ENCODE measurements at places on chromosomes 6 and 20. TPM values are rescaled to one million over a fixed set of nuclear protein-coding genes. Genes with fewer than 3 reads are reported as not detected.

SIRPB1 gene
- total RNA-seq, result not detected

GRCh38 chr6:30821862-30822784, 62.2 kb upstream of the DDR1 start:
- DNase-seq, result peak; percentile 44

DNA sequence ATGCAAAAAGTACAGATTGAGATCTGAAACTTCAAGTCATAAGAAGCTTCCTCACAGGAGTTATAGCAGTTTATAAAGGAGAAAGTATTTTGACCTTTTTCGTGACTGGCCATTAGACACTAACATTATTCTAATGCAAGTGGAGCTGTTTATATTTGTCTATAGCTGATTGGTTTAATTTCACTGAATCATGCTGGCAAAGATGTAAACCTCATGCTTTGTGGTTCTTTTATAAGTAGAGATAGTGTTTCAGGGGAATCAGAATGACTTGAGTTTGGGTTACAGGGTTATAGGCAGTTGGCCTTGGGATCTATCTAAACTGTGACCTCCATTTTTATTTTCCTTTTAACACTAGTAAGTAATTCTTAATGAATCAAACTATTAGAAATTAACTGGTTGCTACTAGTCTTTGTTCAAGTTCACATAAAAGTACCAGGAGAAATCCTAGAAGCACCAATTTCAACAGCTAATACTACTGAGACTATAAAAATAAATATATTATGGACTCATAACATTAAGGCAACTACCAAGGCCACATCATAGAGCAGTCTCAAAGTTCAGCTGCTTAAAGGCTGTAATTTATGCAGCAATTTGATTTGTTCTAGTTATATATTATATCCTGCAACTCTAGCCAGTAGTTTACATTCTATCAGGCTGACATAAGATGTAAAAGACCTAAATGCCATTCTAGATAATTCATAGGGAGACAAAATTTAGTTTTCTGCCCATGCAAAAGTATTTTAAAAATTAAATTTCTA, 94.0 kb downstream of the RNGTT start:
- DNase-seq, result no peak

NRSN1 gene
- total RNA-seq, result not detected

GRCh38 chr20:61956396-61957342, 109.0 kb downstream of the TAF4 start:
- peak; percentile 67 for DNase-seq

PARD6B gene
- total RNA-seq, result 153 TPM

DEFB124 gene
- not detected for total RNA-seq

GRCh38 chr6:135583256-135583761, 85.8 kb upstream of the AHI1 start:
- DNase-seq, result no peak

HAO1 gene
- total RNA-seq, result not detected

DNA sequence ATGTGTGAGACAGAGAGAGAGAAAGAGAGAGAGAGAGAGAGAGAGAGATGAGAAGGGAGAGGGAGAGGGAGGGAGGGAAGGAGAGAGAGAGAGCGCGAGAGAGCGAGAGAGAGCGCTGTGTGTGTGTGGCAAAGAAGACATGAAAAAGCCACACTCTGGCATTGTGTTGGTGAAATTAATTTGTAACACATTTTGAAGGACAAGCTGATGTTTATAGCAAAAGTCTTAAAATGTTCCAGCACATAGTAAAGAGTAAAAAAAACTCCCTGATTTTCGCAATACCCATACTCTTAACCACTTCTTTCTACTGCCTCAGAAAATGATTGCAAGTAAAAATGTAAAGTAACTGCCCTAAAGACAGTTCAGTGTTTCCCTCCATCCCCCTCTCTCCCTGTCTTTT, 56.7 kb downstream of the SLC22A1 start:
- no peak for DNase-seq

DNA sequence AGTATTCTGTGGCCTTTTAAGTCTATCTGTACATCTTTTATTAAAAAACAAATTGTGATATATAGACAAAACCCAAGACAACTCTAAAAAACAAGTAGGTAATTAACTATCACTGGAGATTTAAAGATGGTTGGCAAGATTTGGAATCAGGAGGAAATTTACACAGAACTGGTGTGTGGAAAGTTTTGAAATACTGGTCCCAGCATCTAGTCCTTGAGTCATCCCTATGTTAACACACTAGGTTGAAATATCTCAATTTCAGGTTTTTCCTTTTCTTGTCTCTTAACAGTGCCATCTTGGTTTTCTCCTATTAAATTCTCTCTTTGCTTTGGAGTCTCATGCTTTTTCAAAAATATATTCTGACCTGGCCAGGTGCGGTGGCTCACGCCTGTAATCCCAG, 27.5 kb downstream of the SASH1 start:
- no peak for DNase-seq

- DNase-seq, result peak; percentile 72
Observed at GRCh38 chr20:64242797-64243475, 12.6 kb upstream of the PCMTD2 start.

PERP gene
- total RNA-seq, result 152 TPM

GRCh38 chr6:33616913-33617312, 4.2 kb upstream of the ITPR3 start:
- DNase-seq, result no peak

SLC44A4 gene
- total RNA-seq, result not detected

- no peak for DNase-seq
Observed at GRCh38 chr6:43277643-43278523, 20.2 kb upstream of the SLC22A7 start.

CRISP3 gene
- not detected for total RNA-seq

- no peak for DNase-seq
Observed at GRCh38 chr20:20225325-20226043, 142.4 kb upstream of the INSM1 start.

- DNase-seq, result peak; percentile 70
Observed at GRCh38 chr6:44655412-44656342, 268.2 kb downstream of the CDC5L start.

- DNase-seq, result no peak
Observed at GRCh38 chr6:29945281-29945820, 3.0 kb downstream of the HLA-A start.

KCNK16 gene
- not detected for total RNA-seq

GRCh38 chr6:79665725-79666551, 34.8 kb downstream of the SH3BGRL2 start:
- no peak for DNase-seq

GRCh38 chr20:58137236-58137635, 91.2 kb downstream of the ANKRD60 start:
- no peak for DNase-seq

MCCD1 gene
- not detected for total RNA-seq

GRCh38 chr6:146931214-146931613, 273.0 kb upstream of the STXBP5 start:
- DNase-seq, result no peak

TCF19 gene
- 19.3 TPM for total RNA-seq

GRCh38 chr6:35258858-35259193, 709 bp upstream of the ZNF76 start:
- DNase-seq, result no peak

POM121L2 gene
- not detected for total RNA-seq

GRCh38 chr6:110414669-110415068, 706 bp downstream of the DDO start:
- no peak for DNase-seq

RIPPLY2 gene
- total RNA-seq, result not detected

DNA sequence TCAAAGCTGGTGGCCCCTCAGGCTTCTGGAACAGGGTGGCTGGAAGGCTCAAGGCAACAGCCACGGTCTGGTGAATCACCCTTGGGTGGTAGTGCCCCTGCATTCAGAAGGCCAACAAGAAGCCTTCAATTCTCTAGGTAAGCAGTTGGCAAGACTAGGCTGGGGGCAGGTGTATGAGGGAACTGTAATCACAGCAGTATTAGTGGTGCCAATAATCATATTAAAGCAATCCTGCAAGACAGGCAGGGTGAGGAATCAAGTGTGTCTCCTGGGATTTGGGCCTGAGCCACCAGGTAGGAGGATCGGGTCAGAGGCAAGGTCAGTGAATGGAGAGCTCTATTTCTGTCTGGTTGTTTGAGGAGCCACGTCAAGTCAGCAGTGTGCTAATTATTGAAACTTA, 24.9 kb upstream of the SCUBE3 start:
- DNase-seq, result no peak

TMEM170B gene
- 4.0 TPM for total RNA-seq

DNA sequence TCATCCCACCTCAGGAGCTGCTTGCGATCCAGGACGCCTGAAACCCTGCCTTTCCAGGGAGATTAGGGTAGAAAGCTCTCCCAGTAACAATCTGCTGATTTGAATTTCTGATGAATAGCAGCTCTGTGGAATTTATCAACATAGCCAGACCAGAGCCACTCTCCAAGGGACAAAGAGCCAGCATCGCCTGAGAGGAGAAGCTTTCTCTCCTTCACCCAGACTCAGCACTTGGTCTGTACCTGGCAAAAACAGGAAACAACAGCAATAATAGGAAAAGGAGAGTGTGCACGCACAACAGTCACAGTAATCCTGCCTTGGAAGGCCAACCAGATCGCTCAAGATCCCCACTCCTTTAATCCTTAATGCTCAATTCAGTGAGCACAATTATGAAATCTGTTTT, 22.3 kb upstream of the ROS1 start:
- no peak for DNase-seq

SAPCD1 gene
- total RNA-seq, result 13.0 TPM

TNFRSF6B gene
- total RNA-seq, result not detected

DNA sequence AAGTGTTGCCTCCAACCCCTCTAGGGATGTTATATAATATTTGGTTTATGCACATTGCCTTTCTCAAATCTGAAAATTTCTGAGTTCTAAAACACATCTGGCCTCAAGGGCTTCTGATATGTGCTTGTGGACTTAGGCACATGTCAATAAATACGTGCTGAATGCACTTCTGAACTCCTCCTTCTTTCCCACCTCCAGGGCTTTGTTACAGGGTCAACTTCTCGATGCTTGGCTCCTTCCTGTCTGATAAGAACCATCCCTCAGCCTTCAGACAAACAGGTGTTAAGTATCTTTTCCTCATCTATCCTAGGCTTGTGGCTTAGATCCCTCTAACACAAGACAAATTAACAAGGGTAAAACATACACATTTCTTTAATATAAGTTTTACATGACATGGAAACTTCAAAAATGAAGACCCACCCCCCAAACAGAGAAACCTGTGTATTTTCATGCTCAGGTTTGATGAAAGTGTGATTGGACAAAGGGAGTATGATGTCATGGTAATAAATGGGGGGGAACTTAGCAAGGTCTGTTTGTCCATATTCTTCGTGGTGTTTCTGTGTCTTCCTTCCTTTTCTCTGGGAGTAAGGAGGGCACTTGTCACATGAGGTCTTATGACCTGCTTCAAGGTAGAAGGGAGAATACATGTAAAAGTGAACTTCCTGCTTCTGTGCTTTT, 326.9 kb downstream of the CD83 start:
- DNase-seq, result no peak

SLC35D3 gene
- total RNA-seq, result 2.3 TPM

- DNase-seq, result no peak
Observed at GRCh38 chr6:28337121-28337520, 1.2 kb upstream of the ZSCAN31 start.

TFAP2D gene
- not detected for total RNA-seq

All from Caco-2 (cell line).